ENCODE measurements at places on chromosomes 16 and 17.

GRCh38 chr17:31726980-31727427 lies 132.0 kb downstream of the COPRS start:
- DNase-seq: no peak

DNA sequence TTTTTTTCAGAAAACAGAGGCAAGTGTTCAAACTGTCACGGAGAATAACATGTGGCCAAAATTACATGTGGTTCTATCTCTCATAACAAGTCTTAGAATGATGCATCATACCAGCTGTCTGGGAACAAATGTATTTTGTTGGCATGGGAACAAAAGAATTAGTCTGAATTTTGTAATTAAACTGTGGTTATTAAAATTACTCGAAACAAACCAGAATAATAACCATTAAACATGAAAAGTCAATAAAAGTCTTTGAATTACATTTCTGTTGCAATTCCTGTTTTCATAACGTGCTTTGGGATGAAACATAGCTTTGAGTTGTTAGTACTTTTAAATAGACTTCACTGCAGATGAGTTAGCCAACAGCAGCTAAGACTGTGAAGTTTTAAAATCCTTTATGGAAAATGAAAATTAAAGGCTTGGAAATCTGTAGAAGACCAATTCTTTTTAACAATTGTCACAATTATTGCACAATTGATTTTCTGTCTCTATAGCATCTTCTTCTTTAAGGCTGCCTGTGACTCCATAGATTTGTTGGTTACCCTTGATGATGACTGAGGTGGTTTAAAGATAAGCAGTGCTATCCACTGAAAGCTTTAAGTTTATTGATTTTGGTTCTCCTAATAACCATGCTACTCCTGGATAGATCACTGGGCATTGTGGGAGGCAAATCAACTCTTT lies 117.9 kb upstream of the AXIN2 start:
- no peak for DNase-seq

DNA sequence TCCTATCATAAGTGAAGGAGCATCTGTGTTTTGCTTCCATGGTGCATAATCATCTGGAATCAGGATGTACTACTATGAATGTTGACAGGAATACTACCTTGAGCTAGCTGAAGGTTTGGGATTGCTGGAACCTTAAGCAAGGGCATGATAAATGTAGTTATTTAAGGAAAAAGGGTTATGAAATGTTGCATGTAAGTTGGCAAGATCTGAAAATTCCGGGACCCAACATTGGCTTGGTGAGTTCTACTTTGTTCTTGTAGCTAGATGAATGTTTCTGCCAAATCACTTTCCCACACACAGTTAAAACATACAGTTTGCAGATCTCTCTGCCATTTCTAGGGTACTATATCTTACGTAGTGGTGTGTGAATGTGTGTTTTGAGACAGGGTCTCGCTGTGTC lies 13.6 kb downstream of the RHOT1 start:
- no peak for DNase-seq

- no peak for DNase-seq
These were observed 32.9 kb downstream of the PGS1 start for GRCh38 chr17:78411241-78411857.

GRCh38 chr16:15559176-15559575 lies 83.8 kb downstream of the MARF1 start:
- no peak for DNase-seq

DNA sequence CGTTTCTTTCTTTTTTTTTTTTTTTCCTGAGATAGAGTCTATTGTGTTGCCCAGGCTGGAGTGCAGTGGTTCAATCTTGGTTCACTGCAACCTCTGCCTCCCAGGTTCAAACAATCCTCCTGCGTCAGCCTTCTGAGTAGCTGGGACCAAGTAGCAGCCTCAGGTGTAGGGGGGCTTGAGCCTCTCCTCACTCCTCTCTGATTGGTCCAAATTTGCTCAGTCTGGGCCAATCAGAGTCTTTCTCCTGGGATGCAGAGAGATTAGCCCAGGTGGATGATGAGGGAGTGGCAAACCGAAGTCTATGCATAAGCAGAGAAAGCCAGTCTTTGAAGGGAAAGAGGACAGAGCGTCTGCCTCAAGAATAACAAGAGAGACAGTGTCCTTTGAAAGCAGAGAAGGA lies 99.0 kb downstream of the BMERB1 start:
- DNase-seq: no peak

- no peak for DNase-seq
These were observed 6.5 kb upstream of the QRICH2 start for GRCh38 chr17:76314392-76315227.

- peak; percentile 36 for DNase-seq
These were observed 4.7 kb upstream of the IGSF6 start for GRCh38 chr16:21656795-21657768.

GRCh38 chr17:56431736-56432135 lies 161.8 kb upstream of the NOG start:
- DNase-seq: no peak

GRCh38 chr17:34988644-34989043 lies 8.3 kb downstream of the LIG3 start:
- no peak for DNase-seq

DNA sequence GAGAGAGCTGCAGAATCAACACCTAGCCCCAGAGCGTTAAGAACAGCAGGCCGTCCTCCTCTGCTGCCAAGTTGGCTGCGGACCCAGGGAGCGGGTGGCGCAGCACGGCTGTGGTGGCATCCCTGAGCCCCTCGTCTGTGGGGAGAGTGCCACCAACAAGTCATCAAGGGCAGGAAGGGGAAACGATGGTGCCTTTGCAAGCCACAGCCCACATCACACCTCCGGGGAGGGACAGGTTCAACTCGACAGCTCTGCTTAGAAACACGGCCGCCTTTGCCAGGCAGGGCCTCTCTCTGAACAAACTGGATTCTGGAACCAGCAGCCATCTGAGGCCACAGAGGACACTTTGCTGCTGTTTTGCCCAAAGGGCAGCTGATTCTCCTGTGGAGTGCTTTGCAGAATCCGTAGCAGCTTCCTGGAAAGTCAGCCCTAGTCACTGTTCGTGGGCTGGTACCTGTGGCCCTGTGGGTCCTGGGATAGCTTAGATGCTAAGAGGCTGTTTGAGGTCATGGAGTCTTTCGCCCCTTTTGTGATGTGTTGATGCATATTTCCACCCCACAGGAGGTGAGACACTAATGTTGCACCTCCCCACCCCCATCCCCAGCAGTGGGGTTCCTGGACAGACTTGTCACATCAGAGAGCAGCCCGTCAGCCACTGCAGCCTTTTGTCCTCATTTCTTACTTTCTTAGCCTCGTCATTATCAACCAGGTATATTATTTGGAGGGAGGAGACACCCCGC lies 270.6 kb downstream of the CPPED1 start:
- DNase-seq: no peak

- DNase-seq: no peak
These were observed 139.4 kb downstream of the C16orf78 start for GRCh38 chr16:49513040-49513439.

DNA sequence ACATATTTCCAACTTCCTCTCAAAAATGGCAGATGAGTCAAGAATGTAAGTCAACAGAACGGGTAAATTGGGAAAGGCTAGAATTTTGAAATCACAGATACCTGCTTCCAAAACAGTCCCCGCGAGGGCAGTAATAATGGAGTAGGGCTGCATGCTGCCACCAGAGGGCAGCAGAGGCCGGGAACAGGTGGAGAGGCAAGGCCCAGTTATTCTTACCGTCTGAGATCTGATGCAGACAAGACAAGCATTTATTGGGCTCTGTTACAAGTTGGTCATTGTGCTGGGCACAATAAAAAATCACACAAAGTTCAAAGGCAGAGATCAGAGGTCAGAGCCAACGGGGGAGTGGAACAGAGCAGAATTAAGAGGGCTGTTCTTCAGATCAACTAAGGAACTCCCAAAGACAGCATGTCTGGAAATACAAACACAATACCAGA lies 8.8 kb upstream of the MLKL start:
- DNase-seq: peak; percentile 66

- no peak for DNase-seq
These were observed 52.0 kb downstream of the MRM1 start for GRCh38 chr17:36653374-36653773.

DNA sequence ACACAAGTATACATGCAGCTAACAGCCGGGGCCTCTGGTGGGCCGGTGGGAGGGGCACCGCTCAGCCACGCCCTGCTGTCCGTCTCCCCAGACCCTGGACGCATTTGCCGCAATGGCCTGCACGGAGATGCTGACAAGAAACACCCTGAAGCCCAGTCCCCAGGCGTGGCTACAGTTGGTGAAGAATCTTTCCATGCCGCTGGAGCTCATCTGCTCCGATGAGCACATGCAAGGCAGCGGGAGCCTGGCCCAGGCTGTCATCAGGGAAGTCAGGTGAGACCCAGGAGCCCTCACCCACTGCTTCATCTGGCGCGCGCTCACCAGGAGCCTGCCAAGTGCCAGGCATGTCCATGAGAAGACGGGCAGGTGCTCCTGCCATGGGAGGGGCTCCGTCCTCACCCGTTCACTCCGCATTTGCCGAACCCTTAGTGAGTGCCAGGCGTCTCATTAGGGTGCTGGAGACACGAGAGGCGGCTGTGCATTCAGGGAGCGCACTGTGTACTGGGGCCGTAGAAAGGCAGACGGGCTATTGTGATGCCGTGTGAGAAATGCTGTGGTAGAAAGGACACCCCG lies 51.4 kb upstream of the ENDOV start:
- no peak for DNase-seq

- DNase-seq: no peak
These were observed 9.9 kb downstream of the ABR start for GRCh38 chr17:1169929-1170312.

DNA sequence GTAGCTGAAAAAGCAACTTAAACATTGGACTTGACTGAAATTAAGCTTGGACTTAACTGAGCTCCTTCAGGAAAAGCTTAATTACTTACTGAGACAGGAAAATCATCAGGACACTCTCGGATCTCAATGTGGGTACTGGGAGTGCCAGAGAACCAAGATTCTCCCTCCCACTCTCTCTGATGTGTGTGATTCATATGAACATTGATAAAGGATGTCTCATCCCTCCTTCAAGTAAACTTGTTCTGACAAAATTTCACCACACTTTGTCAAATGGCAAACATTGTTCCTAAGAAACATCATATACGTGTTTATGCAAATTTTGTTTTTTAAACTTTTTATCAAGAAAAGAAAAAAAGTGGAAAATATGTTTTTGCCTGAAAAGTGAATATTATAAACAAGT lies 4.1 kb upstream of the SLFN5 start:
- no peak for DNase-seq

DNA sequence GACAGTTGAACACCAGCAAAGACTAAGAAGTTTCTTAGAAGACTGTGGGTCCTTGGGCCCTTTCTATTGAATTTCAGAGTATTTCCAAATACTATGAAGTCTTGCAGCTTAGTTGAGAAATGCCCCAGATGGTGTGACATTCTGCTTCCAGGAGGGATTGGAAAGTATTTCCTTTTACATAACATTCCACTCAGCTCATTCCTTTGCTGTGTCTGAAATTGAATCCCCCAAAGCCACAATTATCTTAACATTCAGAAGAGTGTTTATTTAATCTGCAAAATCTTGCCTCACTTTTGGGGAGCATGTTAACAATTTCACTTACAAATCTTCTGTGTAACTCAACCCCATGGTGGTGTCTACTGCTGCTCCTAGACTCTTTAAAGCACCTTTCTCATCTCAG lies 307.7 kb downstream of the WWOX start:
- DNase-seq: no peak

DNA sequence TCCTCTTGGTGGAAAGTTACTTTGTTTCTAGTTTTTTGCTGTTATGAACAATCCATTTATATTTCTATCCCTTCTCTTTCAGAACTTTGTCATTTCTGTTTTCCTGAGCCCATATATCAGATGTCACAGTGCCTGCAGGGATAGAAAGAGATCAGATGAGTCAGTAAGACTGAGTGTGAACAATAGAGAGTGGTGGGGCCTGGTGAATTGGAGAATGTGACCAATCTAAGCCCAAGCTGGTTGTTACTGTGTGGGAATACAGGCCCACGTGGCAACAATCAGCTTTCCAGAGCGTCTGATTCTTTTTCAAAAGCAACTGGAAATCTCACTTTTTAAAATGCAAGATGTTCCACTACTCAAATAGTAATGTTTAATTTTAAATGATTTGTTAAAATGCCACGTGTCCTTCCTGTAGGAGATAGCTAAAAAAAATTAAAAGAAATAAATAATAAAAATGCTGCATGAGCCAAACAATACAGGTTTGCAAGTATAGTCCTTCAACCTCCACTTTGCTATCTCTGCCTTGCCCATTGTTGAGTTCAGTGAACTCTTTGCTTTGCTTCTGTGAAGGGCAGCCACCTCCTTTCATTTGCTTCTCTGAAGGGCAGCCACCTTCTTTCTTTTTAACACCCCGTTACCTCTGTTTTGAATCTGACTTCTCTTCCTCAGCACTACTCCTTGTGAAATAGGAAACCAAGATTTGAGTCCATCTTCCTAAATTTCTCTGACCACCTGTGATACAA lies 9.6 kb downstream of the DCTN5 start:
- DNase-seq: no peak

DNA sequence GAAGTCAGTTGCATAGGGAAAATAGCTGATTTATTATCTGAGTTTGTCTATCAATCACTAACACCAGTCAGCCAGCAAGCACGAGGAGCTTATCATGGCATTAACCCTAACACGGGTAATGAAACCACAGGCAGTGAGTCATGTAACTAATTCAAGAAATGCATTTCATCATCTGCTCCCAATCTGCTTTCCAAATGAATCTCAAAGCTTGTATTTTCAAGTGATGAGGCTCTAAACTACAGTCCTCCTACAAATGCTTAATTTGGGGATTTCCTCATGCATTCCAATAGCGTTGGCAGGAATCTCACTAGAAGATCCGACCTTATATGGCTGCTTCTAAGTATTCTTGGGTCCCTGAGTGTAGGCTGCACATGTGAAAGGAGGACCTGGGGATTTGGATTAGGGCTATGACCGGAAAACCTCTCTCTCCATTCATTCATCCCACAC lies 118.4 kb upstream of the HSBP1 start:
- no peak for DNase-seq

DNA sequence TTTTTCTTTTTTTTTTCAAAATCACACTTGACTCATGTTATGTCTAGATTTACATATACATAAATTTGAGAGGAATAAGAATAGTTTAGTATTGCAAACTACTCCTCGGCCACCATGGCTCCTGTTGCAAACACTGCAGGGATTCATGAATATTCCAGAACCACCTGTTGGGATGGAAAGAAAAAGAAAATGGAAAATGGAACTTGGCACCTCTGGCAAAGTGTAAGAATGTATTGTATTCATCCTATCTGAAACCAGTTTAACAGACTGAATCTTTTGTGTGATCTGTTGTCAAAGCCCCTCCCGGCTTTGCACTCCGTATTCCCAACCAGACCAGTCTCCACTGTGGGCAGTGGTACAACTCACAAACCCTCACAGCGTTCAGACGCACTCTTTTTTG lies 124.4 kb downstream of the SPECC1 start:
- DNase-seq: no peak

- DNase-seq: no peak
These were observed 87.1 kb downstream of the KCNJ12 start for GRCh38 chr17:21463204-21463661.

- no peak for DNase-seq
These were observed 37.8 kb downstream of the ITGAE start for GRCh38 chr17:3762922-3763776.

DNA sequence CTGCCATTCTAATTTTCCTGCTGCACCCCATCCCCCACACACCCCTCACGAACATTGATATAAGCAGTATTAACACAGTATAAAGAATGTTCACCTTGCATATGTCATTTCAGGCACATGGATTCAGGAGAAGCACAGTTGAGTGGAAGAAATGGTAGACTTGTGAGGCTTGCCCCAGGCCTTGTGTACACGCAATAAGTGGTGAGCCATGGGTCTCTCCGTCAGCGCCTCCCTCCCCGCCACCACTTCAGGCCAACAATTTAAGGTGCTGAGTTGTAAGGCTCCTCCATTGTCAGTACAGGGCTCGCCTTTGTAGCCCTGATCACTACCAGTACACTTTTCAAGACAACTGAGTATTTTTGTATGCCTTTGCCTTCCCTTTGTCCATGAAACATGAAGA lies 12.2 kb upstream of the CLEC18C start:
- DNase-seq: no peak
